ENCODE measurements at places on chromosomes 3 and 15.

GRCh38 chr15:80432345-80432702 is 28.1 kb downstream of the ARNT2 start:
- DNase-seq, result no peak

GRCh38 chr3:185691622-185692021 is 105.5 kb downstream of the SENP2 start:
- DNase-seq, result no peak

GRCh38 chr3:126341755-126342150 is 15.5 kb downstream of the KLF15 start:
- DNase-seq, result no peak

DNA sequence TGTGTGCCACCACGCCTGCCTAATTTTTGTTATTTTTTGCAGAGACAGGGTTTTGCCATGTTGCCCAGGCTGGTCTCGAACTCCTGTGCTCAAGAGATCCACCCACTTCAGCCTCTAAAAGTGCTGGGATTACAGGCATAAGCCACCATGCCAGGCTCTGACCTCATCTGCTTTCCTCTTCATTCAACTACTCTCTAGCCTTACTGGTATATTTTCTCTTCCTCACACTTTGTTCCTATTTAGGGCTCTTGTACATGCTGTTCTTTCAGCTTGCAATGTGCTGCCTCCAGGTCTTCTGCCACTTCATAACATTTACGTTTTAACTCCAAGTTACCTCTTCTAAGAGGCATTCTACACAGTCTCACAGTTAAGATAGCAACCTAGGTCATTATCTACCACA is 34.9 kb downstream of the PIK3CB start:
- peak; percentile 49 for DNase-seq
